ENCODE measurements at places on chromosomes 12 and 14. TPM values are rescaled to one million over a fixed set of nuclear protein-coding genes. Genes with fewer than 3 reads are reported as not detected.
A peak's percentile ranks its signal among the peaks of the same experiment; 100 is the strongest.

DNA sequence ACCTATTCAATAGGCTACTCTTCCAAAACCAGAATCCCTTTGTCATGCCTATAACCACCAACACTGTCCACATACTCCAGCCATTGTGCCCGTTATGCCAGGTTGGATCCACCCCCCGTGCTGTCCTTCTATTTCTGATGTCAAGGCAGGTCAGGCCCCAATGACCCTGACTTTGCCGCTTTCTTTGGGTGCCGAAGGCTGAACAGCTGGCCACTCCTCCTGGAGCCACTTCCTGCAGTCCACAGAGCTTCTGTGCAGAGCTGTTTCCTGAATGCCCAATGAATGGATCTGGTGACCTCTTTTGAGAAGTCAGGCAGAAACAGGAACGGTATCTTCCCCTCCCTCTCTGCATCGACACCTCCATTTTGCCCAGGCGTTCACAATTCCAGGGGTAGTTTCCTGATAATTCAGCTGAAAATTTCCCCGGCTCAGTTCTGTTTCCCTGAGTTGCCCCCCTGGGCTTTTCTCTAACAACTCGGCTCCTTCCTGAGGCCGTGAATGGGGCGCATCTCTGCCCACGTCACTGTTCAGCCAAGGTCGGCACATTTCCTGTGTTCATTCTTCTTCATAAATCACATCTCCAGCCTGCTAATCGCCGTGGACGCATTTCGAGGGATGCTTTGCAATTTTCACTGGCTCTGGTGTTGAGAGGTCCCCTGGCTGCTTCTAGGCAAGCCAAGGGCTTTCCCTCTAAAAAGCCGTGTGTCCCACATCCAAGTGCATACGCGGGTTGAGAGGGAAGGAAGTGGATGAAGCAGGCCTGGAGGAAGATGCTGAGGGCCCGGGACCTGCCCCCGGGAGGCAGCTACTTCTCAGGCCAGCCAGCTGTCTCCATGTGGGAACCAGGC is 86.5 kb downstream of the PAPOLA start:
- no peak for DNase-seq

DNA sequence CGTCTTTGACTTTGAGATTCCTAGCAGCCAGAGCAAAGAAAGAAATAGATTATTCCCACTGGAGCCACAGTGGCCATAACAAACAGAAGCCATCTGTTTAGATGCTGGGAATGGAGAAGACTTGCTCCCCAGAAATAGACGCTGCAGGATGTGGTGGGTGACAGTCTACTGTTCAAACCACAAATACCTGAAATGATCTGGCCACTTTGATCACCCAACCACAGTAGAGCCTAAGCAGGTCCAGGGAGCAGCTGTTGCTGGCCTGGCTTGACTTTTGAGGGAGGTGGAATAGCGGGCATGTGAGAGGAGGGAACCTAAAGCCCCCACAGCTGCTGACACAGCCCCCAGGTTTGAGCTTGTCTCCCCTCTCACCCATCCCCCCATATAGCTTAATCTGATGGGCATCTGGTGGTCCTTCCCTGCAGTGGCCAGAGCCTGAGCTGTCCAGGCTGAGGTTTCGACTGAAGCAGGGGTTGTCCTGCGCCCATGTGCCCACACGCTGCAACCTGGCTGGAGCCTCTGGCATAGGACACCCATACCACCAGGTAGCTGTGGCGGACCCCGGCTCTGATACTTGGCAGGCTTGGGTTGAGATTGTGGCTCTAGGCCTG is 38.7 kb downstream of the SH2B3 start:
- DNase-seq = no peak

- no peak for DNase-seq
Observed at GRCh38 chr12:80716696-80717469, at the start of gene MYF5. TSS of gene MYF5 (plus strand) at chr12:80716912. CDS start at chr12:80717064, 152 bp downstream.

The OR6C2 gene
- not detected for total RNA-seq

GRCh38 chr14:65225299-65226159 is 123.2 kb upstream of the MAX start:
- DNase-seq = no peak

GRCh38 chr12:51823875-51824565 is 24.5 kb downstream of the FIGNL2 start:
- peak; percentile 27 for DNase-seq

The OLR1 gene
- 0.42 TPM for total RNA-seq

DNA sequence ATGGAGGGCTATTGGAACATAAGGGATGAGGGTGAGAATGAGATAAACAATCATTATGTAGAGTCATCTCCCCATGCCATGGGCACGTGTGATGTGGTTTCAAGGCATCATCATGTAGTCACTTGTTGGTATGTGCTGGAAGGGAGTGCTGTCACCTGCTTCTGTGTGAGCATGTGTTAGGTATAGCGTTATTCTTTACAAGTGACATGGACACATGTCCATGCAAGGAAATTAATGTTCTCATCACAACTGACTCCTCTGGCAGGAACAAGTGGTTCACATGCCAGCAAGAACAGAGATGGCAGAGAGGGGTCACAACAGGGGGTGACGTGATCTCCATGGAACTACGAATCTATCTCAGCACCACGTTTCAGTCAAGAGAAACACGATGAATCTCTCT is 815.8 kb downstream of the BCL11B start:
- no peak for DNase-seq

GRCh38 chr14:105855893-105856675 is 329.7 kb downstream of the TMEM121 start:
- no peak for DNase-seq

DNA sequence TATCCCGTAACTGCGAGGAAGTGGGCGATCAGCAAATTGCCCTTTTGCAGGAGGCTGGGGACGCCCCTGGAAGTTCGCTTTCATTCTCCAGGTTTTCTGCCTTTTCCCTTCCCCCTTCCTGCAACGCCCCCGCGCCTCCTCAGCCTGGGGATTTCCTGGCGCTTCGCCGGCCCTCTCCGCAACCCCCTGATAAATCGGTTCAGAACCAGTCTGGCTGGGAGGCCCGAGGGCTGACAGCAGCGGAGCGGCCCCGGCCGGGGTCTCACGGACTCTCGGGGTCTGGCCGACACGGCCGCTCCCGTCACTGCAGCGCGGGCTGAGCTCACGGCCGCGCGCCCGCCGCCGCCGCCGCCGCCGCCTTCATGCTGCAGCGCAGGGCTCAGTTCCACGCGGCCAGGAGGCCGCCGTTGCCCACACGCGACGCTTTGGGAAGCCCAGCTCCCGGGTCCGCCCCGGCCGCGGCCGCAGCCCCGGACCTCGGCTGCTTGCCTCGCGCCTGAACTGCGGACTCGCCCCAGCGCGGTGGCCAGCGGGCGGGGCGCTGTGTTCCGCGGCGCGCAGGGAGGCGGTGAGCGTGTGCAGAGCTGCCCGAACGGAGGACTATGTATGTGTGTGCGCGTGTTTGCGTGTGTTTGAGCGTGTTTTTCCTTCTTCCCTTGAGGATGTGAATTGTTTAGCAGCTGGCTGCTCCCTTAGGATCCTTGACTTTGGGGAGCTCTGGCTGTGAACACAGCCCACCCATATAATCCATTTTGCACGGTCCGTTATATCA is at the start of gene LRFN5:
Gene LRFN5, plus strand, starts transcription at position 345 of the 772 bp plus-strand sequence.
- DNase-seq = no peak

GRCh38 chr12:120100630-120101029 is 15.9 kb downstream of the RAB35 start:
- DNase-seq = no peak

The BATF gene
- 165 TPM for total RNA-seq

GRCh38 chr12:110688446-110689280 is at the start of gene HVCN1:
TSS of gene HVCN1 (minus strand) at chr12:110689115. CDS start at chr12:110683245, 5,870 bp downstream.
- DNase-seq = peak; percentile 38

DNA sequence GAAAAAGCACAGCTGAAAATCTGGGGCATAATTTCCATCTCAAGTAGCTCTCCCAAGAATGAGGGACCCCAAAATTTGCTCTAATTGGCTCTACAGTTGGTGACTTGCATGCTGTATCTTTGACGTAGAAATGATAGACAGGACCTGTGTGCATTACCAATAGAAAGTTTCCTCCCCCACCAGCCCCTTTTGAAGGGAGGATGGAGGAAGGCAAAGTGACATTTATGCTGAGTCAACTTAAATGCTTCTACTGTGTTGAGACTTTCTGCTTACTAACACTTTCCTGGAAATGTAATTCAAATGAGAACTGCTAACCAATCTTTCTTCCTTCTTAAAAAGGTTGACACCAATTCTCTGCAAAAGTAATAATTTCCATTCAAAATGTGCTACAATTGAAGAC is 31.9 kb downstream of the TSPAN8 start:
- DNase-seq = no peak
